ENCODE measurements at places on chromosomes 6 and 20. TPM values are rescaled to one million over a fixed set of nuclear protein-coding genes. Genes with fewer than 3 reads are reported as not detected.

DNA sequence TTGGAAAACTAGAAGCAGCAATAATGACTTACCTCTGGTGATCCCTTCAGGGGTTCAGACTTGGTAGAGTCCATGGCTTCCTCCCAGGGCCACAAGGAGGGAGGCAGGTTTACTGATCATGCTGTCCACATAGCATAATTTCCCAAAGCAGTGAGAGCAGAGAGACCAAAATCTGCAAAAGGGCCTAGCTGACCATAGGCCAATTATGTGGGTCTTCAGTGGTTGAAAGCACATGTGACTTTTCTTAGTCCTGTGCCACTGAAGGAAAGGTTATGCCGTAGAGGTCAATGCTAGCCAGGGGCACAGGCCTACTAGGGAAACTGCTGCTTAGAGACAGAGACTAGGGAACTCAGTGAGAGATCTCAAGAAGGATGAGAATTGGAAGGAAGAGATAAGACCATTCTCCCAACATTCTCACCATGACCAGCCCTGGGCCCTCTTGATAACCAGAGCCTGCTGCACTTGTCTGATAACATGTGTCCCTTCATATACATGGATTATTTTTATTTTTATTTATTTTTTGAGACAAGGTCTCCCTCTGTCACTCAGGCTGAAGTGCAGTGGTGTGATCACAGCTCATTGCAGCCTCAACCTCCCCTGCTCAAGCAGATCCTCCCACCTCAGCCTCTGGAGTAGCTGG, 2.0 kb upstream of the GTPBP2 start:
- DNase-seq, result no peak

Gene PSMB1
- 216 TPM for polyA plus RNA-seq

- no peak for DNase-seq
Measured at GRCh38 chr6:47026679-47027078, 15.5 kb downstream of the ADGRF1 start.

Gene TSHZ2
- polyA plus RNA-seq, result 14.2 TPM

Gene ZSCAN16
- 13.1 TPM for polyA plus RNA-seq

DNA sequence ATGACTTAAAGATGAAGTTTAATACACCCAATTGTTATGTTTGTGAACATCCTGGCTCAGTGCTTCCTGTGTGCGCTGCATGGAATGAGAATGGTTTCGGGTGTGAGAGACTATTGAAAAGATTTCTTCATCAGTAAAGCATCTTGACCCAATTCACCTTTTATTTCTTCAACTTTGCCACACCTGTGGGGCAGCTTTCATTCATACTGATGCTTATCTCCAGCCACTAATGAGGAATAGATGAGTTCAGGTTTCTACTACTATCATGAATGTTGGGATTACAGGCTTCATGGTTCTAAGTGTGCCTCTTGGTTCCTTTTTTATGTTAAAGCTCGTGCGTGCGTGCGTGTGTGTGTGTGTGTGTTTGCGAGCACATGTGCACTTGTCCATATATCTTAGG, 373.7 kb upstream of the SOX4 start:
- DNase-seq, result no peak

- DNase-seq, result no peak
Measured at GRCh38 chr20:39164642-39165041, 202.5 kb downstream of the DHX35 start.

- DNase-seq, result no peak
Measured at GRCh38 chr6:124857746-124858145, 104.5 kb upstream of the RNF217 start.

- DNase-seq, result no peak
Measured at GRCh38 chr6:37441651-37442050, 8.6 kb downstream of the CMTR1 start.

Gene TXLNB
- 2.7 TPM for polyA plus RNA-seq

GRCh38 chr6:18022398-18023231, 35.2 kb upstream of the KIF13A start:
- DNase-seq, result no peak

Gene FOXC1
- 81.3 TPM for polyA plus RNA-seq

DNA sequence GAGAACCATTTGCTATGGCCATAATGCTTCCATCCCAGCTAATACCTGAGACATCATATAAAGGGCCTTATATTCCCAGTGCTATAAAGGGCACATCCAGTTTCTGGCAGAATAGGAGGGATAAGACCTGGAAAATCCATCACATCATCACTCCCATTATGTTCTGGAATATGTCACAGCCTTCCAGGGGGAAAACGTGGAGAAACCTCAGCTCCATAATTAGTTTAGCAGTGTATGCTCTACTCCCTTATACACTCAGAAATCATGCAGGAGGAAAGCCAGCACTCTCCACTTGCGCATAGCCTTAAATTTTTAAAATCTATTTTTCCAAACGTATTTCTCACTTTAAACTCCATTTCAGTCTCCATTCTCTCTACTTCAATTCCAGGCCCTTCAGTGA, 140.9 kb downstream of the ADGB start:
- no peak for DNase-seq

GRCh38 chr20:52152416-52152815, 39.2 kb downstream of the ZFP64 start:
- no peak for DNase-seq

Gene TSBP1
- 0.27 TPM for polyA plus RNA-seq

Gene PSORS1C2
- 0.15 TPM for polyA plus RNA-seq

- DNase-seq, result no peak
Measured at GRCh38 chr20:2740702-2741101, 48.1 kb downstream of the EBF4 start.

Gene PDYN
- 0.52 TPM for polyA plus RNA-seq

DNA sequence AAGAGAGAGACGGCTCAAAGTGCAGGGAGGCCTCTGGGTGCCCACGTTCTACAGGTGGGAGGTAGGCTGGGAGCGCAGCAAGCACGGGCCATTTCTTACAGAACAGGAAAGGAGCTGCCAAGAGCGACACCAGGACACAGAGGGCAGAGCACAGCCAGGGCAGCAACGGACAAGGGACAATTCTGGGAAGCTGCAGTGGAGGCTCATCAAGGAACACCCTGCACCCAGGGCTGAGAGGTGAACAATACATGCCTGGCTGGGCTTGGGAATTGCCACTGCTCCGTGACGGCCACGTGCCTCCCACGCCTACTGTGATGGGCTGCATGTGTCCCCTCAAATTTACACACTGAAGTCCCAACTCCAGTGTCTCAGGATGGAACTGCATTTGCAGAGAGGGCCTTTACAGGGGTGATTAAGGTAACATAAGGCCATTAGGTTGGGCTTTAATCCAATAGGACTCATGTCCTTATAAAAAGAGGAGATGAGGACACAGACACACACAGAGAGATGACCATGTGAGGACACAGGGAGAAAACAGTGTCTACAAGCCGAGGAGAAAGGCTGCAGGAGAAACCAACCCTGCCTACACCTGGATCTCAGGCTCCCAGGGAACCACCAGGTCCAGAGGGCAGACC, 13.6 kb downstream of the SERPINB6 start:
- DNase-seq, result no peak

Gene RIOK1
- 35.2 TPM for polyA plus RNA-seq

- no peak for DNase-seq
Measured at GRCh38 chr6:97771372-97771771, 488.4 kb upstream of the MMS22L start.

DNA sequence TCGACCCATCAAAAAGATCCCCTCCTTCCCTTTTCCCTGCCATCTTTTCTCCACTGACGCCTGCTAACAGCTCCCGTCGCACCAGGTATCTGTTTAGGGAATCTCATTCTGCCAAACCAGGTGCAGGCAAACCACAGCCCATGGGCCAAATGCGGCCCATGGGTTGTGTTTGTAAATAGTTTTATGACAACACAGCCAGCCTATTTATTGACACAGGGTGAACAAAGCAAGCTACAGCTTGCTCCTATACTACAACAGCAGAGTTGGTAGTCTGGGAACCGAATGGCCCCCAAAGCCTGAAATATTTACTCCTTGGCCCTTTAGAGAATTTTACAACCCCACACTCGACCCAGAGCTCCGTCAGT, 16.4 kb downstream of the NFATC2 start:
- no peak for DNase-seq

DNA sequence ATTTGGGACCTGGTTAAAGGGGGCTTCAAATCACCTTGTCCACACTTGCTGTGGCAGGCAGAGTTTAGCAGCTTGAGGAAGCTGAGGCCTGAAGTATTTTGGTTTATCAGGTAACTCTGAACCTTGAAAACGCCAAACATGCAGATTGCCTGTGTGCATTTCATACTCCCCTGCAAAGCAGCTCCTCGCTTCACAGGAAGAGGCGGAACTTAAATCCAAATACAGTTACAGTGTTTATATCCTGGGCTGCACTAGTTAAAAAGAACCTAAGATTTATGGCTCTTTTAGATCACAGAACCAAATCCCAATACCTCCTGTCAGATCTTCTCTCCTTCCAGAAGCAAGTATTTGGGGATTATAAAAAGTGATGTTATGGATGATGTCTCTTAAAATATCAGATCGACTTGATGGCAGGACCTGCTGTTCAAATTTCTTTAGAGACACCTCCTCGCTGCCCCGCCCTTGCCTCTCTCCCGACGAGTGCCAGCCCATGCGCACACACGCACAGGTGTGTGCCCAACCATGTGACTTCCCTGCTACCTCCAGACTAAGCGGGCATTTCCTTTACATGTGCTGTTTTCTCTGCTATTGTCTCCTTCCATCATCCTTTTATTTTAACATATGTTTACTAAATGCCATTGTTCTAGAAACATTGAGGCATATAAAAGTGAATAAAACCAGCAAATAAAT, 224.6 kb upstream of the FOXQ1 start:
- no peak for DNase-seq

GRCh38 chr20:5767493-5768098, 17.4 kb downstream of the SHLD1 start:
- DNase-seq, result no peak

DNA sequence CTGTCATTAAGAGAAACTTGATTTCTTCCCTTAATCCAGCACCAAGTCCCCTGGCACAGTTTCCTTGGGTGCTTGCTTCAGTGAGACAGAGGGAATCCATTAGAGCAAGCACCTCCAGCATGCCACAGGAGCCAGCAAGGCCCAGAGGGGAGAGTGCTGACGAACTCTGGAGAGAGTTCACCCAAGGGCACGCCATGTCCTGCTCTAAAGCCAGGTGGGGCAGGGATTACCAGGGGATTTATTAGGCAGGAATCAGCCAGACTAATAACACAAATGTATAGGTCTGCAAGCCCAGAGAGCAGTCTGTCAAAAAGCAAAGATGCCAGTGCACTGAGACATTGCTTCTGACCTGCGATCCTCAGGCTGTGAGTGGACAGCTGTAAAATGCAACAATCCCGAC, 155.4 kb upstream of the SYNDIG1 start:
- DNase-seq, result no peak

GRCh38 chr6:163702736-163703135, 288.2 kb downstream of the QKI start:
- DNase-seq, result no peak

Gene CCM2L
- polyA plus RNA-seq, result 5.2 TPM

- no peak for DNase-seq
Measured at GRCh38 chr6:112879920-112880413, 532.8 kb downstream of the RFPL4B start.

Gene ZKSCAN4
- 11.6 TPM for polyA plus RNA-seq
